ENCODE measurements at places on chromosomes 13 and 19.

GRCh38 chr19:32053376-32053775 lies 292.0 kb upstream of the ZNF507 start:
- DNase-seq, result no peak

GRCh38 chr13:48942131-48942530 lies 33.6 kb upstream of the FNDC3A start:
- peak; percentile 27 for DNase-seq

- DNase-seq, result no peak
Observed at GRCh38 chr13:21568854-21569253, 35.1 kb downstream of the MICU2 start.

GRCh38 chr19:5591476-5591875 lies 23.7 kb upstream of the TINCR start:
- DNase-seq, result no peak

GRCh38 chr13:31625115-31625514 lies 114.2 kb upstream of the RXFP2 start:
- no peak for DNase-seq

- DNase-seq, result no peak
Observed at GRCh38 chr19:30647891-30648720, 275.9 kb downstream of the ZNF536 start.

GRCh38 chr13:84097148-84097547 lies 214.9 kb upstream of the SLITRK1 start:
- no peak for DNase-seq

DNA sequence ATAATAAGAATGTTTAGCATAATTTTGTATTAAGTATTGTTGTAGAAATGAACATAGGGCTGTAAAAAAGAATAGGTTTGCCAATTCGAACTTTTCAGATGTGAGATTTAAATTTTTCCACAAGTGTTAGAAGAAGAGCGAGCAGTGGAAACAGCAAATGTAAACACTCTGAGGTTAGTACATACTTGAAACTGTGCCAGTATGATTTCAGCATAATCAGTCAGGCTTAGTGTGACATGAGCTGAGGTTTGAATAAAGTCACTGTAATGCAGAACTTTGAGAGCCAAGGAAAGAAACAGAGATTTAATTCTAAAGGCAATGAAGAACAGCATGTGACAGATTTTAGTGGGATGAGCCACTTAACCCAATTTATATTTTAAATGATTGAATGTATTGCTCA lies 2166.4 kb downstream of the PCDH9 start:
- DNase-seq, result peak; percentile 35

DNA sequence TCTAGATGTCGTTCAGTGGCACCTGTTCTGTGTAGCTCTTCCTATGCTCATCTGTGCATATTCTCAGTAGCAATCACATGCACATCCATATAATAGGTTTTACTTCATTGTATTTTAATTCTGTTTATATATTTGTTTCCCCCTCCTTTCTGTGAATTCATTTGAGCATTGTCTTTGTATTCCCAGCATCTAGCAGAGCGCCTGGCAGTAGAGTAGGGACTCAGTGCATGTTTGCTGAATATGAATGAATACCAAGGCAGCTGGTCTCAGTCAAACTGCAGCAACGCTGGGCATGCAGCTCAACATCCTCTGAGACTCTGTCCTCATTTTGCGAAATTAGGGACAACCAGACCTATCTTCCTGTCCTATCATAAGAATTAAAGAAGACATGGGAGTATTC lies 330.1 kb downstream of the SPRY2 start:
- no peak for DNase-seq

GRCh38 chr13:59360916-59361315 lies 802.8 kb downstream of the DIAPH3 start:
- no peak for DNase-seq

DNA sequence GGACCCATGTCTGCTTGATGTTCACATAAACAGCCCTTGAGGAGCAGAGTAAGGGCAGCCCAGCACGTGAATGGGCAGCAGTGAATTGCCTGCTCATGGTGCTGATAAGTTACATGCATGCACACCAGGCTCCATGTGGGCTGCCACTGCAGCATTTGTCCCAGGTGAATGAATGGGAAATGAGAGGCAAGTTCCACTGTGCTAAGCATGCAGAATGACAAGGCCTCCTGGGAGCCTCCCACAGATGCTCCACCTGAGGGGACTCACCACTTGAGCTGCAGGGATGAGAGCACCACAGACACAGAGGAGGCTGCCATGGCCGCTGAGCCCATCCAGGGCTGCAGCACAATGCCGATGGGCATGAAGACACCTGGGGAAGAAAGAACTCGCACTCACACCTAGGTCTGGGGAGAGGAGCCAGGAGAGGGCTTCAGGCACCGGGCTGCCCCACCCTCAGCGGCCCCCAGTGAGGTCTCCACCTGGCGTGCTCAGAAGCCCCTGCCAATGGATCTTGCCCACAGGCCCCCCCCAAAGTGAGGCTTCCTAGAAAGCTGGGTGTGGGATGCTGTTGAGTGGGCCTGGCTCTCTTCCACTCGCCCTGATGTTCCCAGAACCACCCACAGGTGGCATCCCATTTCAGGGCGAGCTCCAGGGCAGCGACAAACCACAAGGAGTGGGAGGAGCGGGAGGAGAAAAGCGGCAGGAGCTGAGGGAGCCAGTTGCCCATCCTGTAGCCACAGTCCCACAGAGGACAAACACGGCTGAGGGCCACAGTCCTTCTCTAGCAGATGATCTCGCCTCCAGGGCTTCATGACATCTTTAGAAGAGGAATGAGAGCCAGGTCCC lies 73.8 kb downstream of the CCDC70 start:
- DNase-seq, result peak; percentile 51

GRCh38 chr13:40221460-40222201 lies 444.8 kb downstream of the FOXO1 start:
- peak; percentile 18 for DNase-seq

- peak; percentile 77 for DNase-seq
Observed at GRCh38 chr19:4456843-4457653, 546 bp downstream of the UBXN6 start.

GRCh38 chr13:76872675-76873074 lies 13.5 kb downstream of the KCTD12 start:
- no peak for DNase-seq

GRCh38 chr13:109704771-109705635 lies 81.4 kb downstream of the IRS2 start:
- no peak for DNase-seq

Data from A673 (cell line).